Pancreas (tissue), 10 donors: ENCODE measurements at places on chromosomes 1 and 21. TPM values are rescaled to one million over a fixed set of nuclear protein-coding genes. Genes with fewer than 3 reads are reported as not detected.

INKA2 gene
- 1.1 TPM for total RNA-seq

KLF17 gene
- total RNA-seq = 0.12 TPM

S100A4 gene
- total RNA-seq = 5.0 TPM

ZYG11A gene
- total RNA-seq = not detected

DNA sequence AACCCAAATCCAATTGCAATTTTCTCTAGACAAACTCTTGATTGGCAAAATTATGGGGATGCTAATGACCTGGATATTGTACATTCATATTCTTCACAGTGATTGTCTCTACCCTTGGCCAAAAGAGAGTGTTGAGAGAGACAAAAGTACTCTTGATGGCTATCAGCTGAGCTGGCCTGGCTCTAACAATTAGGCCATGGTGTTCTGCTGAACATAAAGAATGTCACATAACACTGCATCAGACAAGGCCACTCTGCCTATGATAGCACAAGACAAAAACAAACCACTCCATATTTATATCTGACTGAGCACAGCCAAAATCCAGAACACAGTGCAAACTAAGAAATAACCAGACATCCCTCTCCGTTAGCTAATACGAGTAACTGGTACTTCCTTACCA is 101.7 kb downstream of the ADAMTS1 start:
- no peaks in the 10 kb centered on the region for H3K36me3 ChIP-seq
- no peak overlapping the region for H3K4me3 ChIP-seq
- H3K4me1 ChIP-seq = no peaks in the 10 kb centered on the region
- DNase-seq = no peak
- H3K27me3 ChIP-seq = no peaks in the 10 kb centered on the region
- no peak overlapping the region for H3K27ac ChIP-seq

DNA sequence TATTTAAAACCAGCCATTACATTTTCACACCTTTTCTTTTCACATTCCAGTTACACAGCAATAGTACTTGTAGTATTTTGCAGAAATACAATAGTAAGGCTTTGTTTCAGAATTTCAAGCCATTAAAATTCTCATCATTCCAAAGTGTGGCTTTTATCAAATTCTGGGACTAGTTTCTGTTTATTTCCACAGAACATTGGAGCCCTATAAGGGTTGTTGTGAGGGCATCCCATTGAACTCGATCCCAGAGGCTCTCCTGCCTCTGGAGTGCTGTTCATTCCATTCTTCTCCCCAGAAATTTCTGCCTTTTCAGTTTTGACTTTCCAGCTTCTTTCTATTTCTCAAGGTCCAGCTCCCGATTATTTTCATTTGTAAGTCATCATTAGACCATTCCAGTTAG is 645.5 kb downstream of the ADGRL2 start:
- DNase-seq = no peak
- no peaks in the 10 kb centered on the region for H3K36me3 ChIP-seq
- H3K27ac ChIP-seq = no peak overlapping the region
- H3K4me1 ChIP-seq = no peaks in the 10 kb centered on the region
- H3K27me3 ChIP-seq = no peaks in the 10 kb centered on the region

DNA sequence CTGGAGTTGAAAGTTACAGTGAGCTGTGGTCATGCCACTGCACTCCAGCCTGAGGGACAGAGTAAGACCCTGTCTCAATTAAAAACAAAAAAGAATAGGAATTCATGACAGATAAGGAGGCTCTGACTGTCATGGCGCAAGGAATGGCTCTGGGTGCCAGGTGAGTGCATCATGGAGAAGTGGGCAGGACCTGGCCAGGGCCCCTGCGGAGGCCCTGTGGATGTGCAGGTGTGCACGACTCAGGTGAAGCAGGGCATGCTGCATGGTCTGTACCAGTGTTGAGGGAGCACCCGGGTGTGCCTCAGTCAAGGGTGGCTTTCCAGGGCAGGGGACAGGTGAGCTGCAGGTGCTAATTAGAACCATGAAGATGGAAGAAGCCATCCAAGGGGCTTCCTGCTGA is 14.0 kb downstream of the SLC1A7 start:
- H3K36me3 ChIP-seq = no peaks in the 10 kb centered on the region
- H3K4me3 ChIP-seq = no peak overlapping the region
- no peak for DNase-seq
- H3K27ac ChIP-seq = no peak overlapping the region
- H3K4me1 ChIP-seq = no peaks in the 10 kb centered on the region

DNA sequence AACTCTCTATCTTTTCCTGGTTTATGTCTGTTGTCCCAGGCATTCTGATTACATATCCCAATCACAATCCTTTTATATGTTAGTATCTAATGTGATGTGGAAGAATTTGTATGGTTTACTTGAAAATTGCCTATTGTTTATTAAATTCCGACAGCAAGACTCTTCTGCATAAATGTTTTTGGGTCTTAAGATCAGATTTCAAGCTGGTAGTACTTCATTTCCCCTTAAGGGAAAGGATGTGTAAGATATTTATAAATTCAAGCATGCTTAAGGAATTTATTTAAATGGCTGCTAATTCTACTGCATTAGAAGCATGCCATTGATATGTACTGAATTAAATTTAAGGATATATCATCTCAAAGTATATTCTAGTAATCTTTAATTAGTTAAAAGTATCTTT is 20.4 kb upstream of the GPR88 start:
- no peak for DNase-seq
- no peaks in the 10 kb centered on the region for H3K4me1 ChIP-seq
- H3K36me3 ChIP-seq = no peaks in the 10 kb centered on the region
- no peak overlapping the region for H3K27ac ChIP-seq

DNA sequence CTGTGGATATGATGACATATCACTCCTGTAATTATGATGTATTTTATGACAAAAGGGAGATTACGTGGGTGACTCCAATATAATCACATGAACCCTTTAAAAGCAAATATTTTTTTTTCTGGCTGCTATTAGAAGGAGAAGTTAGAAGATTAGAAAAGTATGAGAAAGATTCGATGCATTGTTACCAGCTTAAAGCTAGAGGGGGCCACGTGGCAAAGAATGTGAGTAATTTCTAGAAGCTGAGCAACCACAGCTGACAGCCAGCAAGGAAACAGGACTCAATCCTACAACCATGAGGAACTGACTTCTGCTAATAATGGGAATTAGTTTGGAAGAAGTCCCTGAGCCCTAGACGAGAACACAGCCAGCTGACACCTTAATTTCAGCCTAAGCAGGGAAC is 56.3 kb upstream of the C1orf87 start:
- H3K36me3 ChIP-seq = no peaks in the 10 kb centered on the region
- H3K4me3 ChIP-seq = no peak overlapping the region
- H3K27me3 ChIP-seq = no peaks in the 10 kb centered on the region
- DNase-seq = no peak

GRCh38 chr1:19775317-19775716 is 24.4 kb downstream of the TMCO4 start:
- no peak overlapping the region for H3K4me3 ChIP-seq
- no peaks in the 10 kb centered on the region for H3K4me1 ChIP-seq
- H3K27ac ChIP-seq = no peak overlapping the region
- no peaks in the 10 kb centered on the region for H3K27me3 ChIP-seq
- no peaks in the 10 kb centered on the region for H3K36me3 ChIP-seq
- DNase-seq = no peak

DNA sequence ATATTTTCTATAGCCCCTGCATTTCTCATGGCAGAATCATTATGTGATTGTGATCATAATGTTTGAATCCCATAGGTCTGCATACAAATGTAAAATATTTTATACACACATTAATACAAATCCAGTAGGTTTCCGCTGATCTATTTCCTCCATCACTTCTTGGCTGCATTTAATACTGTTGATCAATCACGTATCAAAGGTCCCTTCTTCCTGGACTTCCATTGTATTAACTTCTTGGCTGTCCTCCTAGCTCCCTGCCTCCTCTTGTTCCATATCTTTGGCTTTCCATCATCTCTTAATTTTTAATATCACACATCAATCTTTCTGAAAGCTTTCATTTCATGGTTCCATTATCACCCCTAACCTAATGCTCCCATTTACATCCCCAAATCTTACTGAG is 97.6 kb downstream of the PROX1 start:
- no peak overlapping the region for H3K27ac ChIP-seq
- no peaks in the 10 kb centered on the region for H3K4me1 ChIP-seq
- no peak overlapping the region for H3K4me3 ChIP-seq
- H3K36me3 ChIP-seq = no peaks in the 10 kb centered on the region
- H3K27me3 ChIP-seq = no peaks in the 10 kb centered on the region

GRCh38 chr1:160291248-160292220 is 6.6 kb upstream of the PEX19 start:
- H3K4me1 ChIP-seq = no peaks in the 10 kb centered on the region
- H3K36me3 ChIP-seq = peaks cover 29% of the 10 kb centered on the region
- DNase-seq = peak; percentile 54
- no peak overlapping the region for H3K4me3 ChIP-seq
- no peaks in the 10 kb centered on the region for H3K27me3 ChIP-seq

DNA sequence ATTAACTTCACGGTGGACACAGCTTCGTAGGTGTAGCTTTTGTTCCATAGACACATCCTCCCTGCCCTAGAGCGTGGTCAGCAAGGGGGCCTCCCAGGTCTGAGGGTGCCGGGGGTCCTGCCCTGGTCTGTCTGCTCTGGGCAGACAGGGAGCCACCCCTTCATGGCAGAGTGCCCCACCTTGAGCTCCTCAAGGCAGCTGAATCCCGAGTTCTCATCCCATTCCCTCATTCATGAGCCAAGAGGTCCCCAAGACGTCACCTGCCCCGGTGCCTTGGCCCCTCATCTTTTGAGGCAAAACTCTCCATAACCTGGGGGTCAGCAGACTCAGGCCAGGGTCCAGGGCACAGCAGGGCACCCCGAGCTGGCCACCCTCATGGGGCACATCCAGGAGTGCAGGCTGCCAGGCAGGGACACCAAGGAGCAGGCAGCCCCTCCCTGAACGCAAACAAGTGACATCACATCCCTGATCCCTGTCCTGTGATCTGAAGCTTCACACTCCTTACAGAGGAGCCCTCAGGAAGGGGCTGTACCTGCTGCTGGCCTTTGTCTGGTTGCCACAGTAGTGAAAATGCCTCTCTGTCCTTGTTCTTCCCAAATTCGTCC is 23.3 kb downstream of the UBASH3A start:
- H3K4me1 ChIP-seq = no peaks in the 10 kb centered on the region
- H3K27ac ChIP-seq = no peak overlapping the region
- no peak for DNase-seq
- H3K4me3 ChIP-seq = no peak overlapping the region

- no peaks in the 10 kb centered on the region for H3K36me3 ChIP-seq
- H3K27ac ChIP-seq = no peak overlapping the region
- H3K4me3 ChIP-seq = no peak overlapping the region
- DNase-seq = no peak
These were observed 22.9 kb upstream of the PKN2 start for GRCh38 chr1:88661188-88661587.

DNA sequence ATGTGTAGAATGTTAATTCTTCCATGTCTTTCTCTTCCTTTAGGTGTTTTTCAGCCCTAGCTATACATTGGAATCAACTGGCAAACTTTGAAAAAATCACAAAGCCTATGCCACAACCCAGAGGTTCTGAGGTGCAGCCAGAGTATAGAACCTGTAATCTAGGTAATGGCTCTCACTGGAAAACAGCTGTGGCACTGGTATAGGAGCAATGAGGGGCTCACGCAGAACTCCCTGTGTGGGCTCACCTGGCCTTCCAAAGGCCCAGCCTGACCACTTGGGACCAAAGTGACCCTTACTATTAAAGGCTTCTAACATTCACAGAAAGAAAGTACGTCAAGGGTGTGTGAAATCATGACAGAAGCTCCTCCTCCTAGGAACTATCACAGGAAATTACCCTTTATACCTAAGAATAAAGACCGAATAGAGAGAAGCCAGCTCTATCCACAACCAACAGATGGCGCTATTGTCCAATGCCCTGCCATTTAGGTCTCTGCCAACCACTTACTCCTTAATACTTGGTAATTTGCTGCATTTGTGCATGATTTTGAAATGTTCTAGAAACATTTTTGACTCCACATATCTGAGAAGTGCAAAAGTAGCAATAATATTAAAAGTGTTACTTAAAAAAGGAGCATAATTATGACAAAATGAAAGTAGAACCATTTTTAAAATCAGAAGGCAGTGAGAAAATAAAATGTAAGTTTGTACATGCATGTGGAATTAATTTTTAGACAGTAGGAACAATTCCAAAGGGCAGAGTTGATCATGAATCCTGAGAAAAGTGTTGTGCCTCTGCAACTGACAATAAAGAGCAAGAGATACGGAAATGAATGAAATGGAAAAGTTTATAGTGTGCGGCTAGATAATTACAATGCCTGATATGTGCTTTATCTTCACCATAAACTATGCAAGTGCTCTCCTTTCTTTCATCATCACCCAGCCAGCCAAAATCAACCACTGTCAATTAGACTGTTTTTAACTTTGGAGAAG is 93.1 kb upstream of the HAO2 start:
- H3K4me1 ChIP-seq = no peaks in the 10 kb centered on the region
- no peak overlapping the region for H3K27ac ChIP-seq

GRCh38 chr1:41907446-41907845 is 11.3 kb downstream of the HIVEP3 start:
- H3K4me3 ChIP-seq = no peak overlapping the region
- no peak overlapping the region for H3K27ac ChIP-seq
- DNase-seq = no peak
- no peaks in the 10 kb centered on the region for H3K27me3 ChIP-seq

- DNase-seq = no peak
- no peak overlapping the region for H3K27ac ChIP-seq
- H3K36me3 ChIP-seq = no peaks in the 10 kb centered on the region
- H3K4me3 ChIP-seq = no peak overlapping the region
- H3K4me1 ChIP-seq = no peaks in the 10 kb centered on the region
These were observed 284.4 kb upstream of the C1orf105 start for GRCh38 chr1:172135978-172136610.

DNA sequence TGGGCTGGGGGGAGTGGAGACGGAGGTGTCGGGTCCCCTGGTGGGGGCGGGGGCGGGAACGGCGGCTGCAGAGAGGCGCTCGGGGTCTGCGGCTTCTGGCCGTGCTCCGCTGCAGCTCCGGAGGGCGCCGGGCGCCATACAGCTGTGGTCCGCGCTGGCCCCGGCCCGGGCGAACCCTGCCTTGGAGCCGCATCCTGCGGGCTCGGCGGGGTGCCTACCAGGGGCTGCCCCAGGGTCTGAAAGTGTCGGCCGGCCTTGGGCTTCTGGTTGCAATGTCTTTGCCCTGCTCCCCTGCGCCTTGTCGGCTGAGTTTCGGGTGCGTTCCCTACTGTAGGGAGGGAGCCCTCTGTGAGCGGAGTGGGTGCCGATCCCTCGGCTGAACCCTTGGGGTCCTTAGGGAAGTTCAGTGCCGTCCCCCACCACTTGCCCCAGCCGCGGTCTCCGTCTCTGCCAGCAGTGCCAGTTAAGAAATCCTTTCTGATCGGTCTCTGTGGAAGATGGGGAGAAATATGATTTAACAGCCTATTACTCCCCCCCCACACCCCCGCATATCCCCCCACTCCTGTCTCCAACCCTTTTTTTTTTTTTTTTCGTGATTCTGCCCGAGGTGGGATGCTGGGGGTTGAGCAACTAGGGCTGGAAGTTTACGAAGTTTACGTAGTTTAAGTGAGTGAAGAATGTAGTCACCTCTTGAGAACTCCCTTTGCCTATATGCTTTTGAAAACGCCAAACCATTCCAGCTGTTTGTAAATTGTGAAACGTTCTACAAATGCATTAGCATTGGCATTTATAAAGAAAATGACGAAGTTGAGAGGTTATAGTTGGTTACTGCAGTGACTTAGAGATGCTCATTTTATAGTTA is 588 bp downstream of the NEXN start:
- H3K36me3 ChIP-seq = no peaks in the 10 kb centered on the region
- peaks cover 7% of the 10 kb centered on the region for H3K4me1 ChIP-seq
- H3K27me3 ChIP-seq = no peaks in the 10 kb centered on the region
- peak overlapping the region; percentile 73 for H3K27ac ChIP-seq
